ENCODE measurements at places on chromosomes 11 and 22. TPM values are rescaled to one million over a fixed set of nuclear protein-coding genes. Genes with fewer than 3 reads are reported as not detected.

LARGE1 gene
- total RNA-seq, result 6.2 TPM

CELSR1 gene
- total RNA-seq, result 36.0 TPM

ANKK1 gene
- total RNA-seq, result 0.72 TPM

PTGDR2 gene
- total RNA-seq, result 0.12 TPM

TRABD gene
- total RNA-seq, result 32.6 TPM

SESN3 gene
- 30.5 TPM for total RNA-seq

TMEM86A gene
- total RNA-seq, result 1.1 TPM

LIN7C gene
- total RNA-seq, result 25.7 TPM

HTR3A gene
- total RNA-seq, result not detected

CHRM1 gene
- total RNA-seq, result not detected

C22orf15 gene
- total RNA-seq, result not detected

DNA sequence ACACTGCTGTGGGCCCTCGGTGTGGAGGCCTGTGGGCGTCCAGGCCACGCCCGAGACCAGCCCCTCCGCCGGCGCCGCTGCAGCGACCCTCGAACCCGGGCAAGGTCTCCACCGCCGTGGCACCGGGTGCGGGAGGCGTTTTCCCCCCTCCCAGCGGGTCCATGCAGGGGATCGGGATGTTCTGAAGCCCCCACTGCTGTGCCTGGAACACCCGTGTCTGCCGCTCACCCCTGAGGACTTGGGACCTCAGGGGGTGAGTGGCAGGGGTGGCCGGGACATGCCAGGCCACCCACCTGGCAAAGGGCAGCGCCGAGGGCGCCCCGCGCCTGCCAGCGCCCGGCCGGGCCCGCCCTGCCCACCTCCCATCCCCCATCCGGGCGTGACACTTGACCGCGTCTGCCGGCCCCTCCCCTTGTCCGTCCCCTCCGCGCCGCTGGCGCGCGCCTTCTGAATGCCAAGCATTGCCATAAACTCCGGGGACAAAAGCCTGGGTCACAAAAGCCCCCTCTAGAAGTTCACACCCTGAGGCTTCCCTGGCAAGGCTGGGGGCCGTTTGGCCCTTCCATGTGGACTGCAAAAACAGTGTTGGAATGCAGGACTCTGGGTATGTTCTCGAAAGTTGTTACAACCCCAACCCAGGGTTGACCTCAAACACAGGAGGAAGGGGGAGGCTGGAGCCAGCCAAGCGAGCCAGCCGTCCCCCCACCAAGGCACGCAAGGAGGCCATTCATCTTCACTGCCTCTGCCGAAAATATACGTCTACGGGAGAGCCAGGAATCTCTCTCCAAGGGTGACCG, 819 bp upstream of the KCNQ1OT1 start:
- ATAC-seq, result peak; percentile 57

GRCh38 chr11:31114442-31114841, 255.1 kb downstream of the DCDC1 start:
- ATAC-seq, result no peak

DNA sequence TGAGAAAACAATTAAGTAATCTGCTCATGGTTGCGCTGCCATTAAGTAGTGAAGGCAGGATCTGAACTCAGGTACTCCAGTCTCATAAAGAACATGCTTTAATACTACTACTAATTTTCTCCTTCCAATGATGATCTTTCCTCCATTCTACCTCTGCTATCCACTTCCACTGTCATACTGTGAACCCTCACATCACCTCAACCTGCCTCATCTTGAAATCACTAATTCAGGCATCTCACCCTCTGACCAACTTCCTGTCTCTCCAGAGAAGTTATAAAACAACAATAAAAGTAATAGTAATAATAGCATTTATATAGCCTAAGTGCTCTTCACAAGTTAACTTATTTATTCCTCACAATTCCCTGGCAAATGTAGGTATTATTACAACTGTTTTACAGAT, 57.1 kb upstream of the PSMA1 start:
- ATAC-seq, result no peak

GRCh38 chr11:15430381-15430780, 315.7 kb downstream of the INSC start:
- ATAC-seq, result no peak

DNA sequence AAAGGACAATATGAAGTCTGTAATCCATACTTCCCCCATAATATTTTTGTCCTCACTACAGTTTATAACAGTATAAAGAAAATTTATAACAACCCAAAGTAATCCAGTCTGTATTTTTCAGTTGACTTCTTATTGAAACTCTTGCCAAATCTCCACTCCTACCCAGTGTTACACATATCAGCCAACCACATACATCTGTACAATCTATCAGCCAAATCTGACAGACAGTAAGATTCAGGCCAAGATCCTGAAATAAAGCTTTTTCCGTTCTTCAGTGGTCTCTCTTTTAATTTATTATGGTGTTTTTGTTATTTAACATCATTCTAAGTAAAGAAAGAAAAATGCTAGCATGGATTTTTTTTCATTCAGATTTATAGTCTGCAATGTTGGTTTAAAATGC, 2370.9 kb upstream of the RAG2 start:
- ATAC-seq, result no peak

DNA sequence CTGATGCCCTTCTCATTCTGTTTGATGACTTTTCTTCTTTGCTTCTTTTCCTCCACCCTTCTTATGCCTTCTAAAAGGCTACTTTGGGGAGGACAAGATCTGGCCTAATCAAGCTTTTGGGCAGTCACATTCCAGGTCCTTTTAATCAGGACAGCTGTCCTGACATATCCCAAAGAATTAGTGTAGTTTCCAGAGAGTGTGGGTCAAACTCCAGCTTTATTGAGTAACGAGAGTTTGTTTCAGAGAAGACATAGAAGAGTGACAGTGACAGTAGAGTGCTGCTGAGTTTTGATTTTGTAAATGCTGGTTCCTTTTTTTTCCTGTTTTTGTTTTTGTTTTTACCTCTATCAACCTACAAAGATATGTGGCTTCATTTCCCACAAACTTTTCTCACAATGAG, 158.4 kb upstream of the SESN3 start:
- ATAC-seq, result no peak

GRCh38 chr11:6587360-6587953, 16.0 kb downstream of the RRP8 start:
- peak; percentile 37 for ATAC-seq

GRCh38 chr11:68498903-68499883, 38.6 kb downstream of the PPP6R3 start:
- ATAC-seq, result no peak

DNA sequence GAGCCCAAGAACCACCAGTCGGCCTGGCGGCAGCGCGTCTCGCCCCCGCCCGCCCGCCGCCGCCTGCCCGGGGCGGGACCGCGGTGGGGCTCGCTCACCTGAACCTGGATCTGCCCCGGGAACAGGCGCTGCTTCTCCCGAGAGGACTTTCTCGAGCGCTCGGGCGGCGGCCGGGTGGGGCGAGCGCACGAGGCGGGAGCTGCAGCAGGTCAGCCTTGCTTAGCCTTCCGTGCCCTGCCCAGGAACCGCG, 133 bp downstream of the MYH9 start:
- ATAC-seq, result no peak

DNA sequence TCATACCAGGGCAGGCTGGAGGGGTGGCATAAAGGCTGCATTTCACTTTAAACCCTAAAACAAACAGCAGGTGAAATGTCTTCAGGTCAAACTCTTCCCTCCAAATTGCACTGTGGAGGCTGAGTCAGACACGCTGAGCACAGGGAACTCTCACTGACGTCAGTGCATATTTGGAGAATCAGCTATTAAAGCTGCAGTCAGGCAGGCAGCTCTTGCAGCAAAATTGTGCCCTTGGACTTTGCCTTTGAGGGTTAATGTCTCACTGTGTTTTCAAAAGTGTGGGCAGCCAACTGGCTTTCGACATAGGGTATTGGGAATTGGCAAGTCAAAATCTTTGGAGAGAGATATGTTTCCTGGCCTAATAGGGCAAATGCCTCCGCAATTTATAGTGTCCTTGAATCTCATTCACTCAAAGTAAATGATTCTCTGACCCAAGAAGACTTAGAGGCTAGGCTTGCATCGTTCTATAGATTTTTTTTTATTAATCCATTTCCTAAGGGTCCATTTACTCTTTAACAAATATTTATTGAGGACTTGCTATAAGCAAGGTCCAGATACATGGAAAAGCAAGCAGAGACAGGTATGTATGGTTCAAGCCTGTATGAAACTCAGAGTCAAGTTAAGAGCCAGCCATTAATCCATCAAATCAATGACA, 27.7 kb upstream of the SMCO4 start:
- ATAC-seq, result peak; percentile 84

GRCh38 chr11:20156876-20157613, 3.2 kb downstream of the DBX1 start:
- ATAC-seq, result no peak

GRCh38 chr11:61333550-61334433, 764 bp downstream of the TKFC start:
- no peak for ATAC-seq

GRCh38 chr11:5171856-5172255, 17.3 kb upstream of the OR52A1 start:
- no peak for ATAC-seq

GRCh38 chr11:84804041-84804440, 823.1 kb downstream of the DLG2 start:
- ATAC-seq, result no peak

GRCh38 chr22:43505423-43505822, 93.6 kb downstream of the MPPED1 start:
- no peak for ATAC-seq

- no peak for ATAC-seq
Observed at GRCh38 chr11:17401316-17401715, 12.9 kb upstream of the KCNJ11 start.
